ENCODE measurements at places on chromosomes 7 and 10.

GRCh38 chr10:74093530-74094164, 57.0 kb downstream of the AP3M1 start:
- DNase-seq = no peak

DNA sequence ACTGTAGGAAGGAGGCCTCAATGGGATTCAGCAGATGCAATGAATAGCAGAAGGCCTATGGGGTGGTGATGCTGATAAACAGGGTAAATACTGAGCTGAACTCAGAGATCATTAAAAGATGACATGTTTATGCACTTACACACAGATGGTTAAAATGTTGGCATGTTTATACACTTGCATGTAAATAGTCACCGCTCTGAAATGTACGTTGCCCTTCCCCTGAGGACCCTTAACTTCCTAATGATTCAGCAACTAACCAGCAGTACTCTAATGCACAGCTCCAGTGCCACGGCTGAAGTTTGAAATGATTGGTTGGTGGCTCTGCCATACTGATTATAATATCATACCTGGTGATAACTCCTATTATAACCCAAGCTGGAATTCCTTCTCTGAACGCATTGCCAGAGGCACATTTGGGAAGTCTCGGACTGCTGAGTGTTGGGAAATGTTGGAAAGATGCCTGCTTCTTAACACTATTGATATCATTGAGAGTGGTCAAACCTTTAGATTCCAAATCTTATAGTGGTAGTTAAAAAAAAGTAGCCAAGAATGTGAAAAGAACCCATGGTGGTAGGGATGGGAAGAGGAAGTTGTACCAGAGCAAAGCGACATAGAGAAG, 3.7 kb upstream of the CAV1 start:
- DNase-seq = no peak

GRCh38 chr10:97365761-97366351, 31.3 kb upstream of the FRAT2 start:
- no peak for DNase-seq

DNA sequence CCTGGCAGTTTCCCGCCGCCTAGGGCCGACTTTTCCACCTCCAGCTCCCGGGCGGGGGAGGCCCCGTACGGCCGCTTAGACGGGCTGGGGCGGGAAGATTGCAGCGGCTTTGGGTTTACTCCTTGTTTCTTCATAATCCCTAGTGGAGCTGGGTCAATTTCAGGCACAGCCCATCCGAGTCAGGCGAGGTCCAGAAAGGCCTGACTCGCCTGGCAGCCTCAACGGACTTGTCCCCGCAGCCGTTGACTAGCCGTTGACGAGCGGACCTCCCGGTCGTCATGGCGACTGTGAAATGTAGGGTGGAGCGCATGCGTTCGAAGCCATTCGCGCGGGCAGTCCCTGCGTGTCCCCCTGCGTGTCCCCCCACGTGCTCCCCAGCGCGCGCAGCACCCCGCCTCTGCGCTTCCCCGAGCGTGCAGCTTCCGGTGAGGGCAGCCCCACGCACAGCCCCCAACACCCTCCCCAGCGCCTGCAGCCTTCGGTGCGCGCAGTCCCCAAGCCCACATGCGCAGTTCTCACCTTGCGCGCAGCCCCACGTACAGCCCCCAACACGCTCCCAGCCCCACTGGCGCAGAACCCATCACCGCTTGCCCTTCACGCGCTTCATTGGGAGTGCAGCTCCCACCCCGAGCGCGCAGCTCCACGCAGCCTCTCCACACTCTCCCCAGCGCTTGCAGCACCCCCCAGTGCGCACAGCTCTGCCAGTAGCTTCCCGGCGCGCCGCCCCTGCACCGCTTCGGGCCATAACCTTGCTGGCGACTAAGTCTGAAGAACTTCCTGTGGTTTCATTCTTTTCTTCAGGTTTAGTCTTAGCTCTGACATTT, 67.8 kb downstream of the TBX20 start:
- DNase-seq = peak; percentile 2

DNA sequence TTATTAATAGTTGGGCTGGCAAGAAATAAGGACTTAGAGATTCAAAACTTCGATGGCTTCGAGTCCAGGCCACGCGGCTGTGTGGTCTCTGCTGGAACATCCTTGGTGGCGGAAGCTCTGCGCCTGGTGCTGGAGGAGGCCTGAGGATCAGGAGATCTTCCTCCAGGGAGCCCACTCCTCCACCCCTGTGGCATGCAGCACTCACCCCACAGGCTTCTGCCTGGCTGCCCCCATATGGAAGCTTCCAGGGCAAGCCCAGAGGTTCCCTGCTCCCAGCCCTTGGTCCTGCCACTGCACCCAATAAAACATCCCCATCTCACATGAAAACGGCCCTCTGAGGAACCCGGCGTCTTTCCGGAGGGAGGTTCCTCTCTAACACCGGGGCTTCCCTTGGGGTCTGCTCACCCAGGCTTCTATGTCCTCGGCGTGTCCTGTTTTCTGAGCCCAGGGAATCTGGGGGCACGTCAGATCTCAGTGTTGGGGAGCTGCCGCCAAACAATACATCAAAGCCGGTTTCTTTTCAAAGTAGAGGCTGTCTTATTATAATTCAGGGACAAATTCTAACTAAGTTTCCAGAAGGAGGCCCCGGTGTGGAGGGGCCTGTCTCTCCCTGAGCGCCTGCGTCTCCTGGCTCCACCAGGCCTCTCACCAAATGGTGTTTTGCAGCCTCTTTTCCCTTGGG, 32.4 kb downstream of the CALML3 start:
- DNase-seq = no peak

DNA sequence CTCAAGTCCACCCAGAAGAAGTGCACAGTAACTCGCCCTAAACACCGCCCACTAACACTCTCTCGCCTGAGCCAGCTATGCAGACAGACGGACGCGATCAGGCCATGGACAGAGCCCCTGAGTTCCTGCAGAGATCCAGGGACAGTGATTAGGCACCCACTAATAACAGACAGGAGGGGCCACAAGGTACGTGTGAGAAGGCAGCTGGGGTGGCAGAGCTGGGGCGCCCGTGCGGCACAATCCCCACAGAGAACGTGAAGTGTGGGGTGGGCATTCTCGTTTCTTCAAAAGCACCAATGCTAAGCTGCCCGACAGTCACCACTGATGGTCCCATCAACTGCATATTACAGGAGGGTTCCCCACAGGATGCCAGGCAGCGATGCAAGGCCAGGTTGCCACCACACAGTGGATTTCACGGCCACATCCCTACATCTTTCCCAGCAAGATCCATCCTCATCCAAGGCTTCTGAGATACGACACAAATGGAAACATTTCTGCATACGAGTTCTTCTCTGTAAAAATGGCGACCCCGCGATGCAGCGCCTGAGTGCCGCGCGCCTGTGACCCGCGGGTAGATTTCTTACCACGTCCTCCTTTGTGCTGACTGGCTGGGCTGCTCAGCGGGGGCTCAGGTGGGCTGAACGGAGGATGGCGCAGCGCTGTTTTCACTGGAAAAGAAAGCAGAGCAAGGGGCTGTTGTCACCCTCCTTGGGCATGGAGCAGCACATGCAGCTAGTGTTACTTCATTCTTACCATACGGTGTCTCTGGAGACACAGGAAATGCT, 237.5 kb downstream of the TNS3 start:
- no peak for DNase-seq

DNA sequence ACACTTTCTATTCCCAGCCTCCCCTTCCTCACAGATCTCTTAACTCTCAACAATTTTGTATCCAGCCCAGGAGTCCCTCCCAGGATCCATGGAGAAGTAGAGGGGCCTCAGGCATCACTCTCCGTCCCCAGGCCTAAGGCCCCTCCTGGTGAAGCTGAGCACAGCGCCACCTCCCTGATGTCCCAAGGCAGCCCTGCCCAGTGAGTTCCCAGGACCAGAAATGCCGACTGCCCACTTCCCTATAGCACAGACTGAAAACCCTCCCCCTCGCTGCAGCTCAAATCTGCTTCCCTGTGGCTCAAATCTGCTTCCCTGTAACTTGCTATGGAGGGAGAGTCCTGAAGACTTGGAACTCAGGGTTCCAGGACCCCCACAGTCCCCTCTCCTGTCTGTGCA, 35.6 kb downstream of the YKT6 start:
- DNase-seq = no peak

GRCh38 chr10:62031507-62031906, 130.0 kb downstream of the ARID5B start:
- no peak for DNase-seq

- DNase-seq = no peak
Observed at GRCh38 chr10:51638211-51638610, 61.2 kb downstream of the CSTF2T start.

DNA sequence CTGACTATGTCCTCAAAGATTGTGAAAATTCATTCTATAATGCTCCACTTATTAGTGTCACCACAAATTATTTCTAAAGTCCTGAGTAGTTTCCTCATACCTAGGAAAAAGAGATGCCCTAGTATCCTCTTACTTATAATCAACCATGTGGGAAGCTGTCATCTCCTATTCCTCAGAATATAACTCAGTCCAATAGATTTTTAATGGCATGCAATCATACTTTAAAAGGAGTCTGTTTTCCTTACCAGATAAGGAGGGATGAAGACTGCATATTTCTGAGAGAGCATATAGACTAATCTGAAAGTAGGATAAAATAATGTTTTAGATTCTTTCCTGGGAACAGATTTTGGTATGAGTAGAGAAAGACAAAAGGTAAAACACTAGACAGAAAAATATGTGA, 727.7 kb upstream of the GRM3 start:
- DNase-seq = no peak

GRCh38 chr10:67520924-67521520, 175.0 kb downstream of the CTNNA3 start:
- DNase-seq = peak; percentile 54

DNA sequence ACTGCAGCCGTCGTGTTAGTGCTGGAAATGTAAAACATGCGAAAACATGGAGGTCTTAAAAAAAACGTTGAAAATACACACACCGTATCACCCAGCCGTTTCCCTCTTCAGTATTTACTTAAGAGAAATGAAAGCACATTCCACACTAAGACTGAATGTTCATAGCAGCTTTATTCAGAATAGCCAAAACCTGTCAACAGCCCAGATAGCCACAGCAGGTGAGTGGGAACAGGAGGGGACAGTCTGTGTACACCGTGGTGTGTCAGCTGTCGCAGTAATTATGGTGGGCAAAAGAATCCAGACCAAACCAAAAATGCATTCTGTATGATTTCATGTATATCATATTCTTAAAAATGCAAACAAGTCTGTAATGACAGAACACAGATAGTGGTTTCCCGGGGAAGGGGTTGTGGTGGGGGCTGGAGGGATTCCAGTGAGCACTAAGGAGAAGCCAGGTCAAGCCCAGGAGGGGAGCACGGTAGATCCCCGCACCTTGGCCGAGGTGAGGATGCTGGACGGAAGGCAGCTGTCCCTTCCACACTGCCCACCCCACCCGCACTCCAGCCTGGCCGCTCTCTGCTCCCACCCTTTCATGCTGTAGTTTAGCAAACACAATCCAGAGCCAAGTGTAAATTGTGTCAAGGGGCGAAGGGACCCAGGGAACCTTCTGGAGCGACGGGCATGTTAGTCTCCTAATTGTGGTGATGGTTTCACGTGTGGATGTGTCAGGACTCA, 123.6 kb downstream of the NKX6-2 start:
- DNase-seq = no peak

DNA sequence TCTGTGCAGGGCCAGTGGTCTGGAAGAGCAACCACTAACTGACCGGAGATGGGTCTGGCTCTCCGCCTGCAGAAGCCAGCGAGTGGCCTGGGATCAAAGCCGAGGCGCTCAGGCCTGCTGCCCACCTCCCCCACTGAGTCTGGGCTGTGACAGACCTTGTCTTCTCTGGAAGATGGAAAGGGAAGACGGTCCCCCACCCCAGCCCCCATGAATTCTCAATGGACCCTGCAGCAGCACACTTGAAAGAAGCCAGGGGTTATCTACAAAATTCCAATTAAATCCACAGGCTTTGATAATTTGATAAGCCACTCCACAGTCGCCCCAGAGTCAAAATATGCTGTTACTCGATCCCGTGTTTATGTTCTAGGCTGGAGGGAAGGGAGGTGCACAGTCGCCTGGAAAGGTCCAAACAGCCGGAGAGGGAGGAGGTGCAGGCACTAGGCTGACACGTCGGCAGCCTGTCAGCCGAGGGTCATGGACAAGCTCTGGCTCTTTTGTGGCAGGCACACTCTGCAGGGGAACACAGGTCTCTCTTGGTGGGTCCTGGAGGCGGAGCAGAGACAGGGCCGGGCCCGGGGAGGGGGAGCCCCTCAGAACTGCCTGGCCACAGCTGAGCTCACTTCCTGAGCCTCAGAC, 134.9 kb downstream of the SH3PXD2A start:
- no peak for DNase-seq

DNA sequence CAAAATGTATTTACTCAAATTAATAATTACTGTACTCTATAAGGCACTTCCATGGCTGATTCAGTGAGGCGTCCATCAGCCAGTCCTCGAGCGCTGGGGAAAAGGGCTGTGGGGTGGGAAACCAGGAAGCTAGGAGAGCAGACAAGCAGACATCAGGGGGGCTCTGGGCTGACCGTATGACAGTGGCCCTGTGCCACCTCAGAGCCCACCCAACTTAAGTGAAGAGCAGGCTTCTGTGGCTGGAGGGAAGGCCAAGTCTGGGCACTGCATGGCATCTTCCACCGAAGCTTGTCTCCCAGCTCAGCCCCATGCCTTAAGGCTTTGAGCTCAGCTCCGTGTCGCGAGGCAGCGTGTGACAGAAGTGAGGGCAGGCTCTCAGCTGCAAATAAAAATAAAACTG, 464.5 kb upstream of the ZMIZ1 start:
- DNase-seq = no peak

DNA sequence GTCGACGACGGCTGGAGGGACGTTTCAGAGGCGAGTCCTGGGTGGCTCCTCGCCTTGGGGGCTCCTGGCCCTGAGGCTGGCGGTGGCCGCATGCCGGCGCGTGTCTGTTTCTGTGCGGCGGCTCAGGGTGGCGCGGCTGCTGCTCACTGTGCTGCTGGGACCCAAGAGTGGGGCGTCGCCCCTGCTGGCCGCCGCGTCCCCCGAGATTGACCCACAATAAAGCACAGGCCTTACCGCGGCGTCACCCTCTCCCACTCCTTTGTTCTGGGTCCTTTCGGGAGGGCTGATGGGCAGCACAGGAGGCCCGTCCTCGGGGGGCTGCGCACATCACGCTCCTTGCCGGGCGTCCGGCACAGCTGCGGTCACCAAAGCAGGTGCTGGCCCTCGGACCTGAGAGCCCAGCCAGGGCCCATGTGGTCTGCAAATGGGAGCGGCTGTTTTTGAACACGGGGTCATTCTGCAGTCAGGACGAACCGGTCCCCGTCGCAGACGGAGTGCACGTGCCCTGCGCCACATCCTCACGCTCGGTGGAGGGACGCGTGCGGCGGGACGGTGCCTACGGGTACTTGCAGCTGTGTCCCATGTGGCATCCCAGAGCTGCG, 19.2 kb downstream of the GET4 start:
- DNase-seq = no peak

DNA sequence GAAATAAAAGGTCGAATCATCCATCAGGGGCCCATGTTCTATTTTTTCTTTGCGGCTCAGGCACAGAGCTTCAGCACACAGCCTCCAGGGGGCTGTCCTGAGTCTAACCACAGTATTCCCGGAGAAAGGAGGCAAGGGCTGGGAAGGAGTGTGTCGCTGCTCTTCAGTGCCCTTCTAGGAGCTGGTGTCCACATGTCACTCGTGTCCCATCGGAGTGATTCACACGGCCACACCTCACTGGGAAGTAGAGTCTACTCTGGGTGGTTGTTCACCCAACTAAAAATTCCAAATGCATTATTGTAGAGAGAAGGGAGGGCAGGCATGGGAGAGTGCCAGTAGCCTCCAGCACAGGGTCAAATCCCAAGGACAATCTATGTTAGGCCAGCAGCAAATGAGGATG, 114.8 kb upstream of the LANCL2 start:
- DNase-seq = no peak

Measured in activated CD4-positive, alpha-beta T cell treated with anti-CD3 and anti-CD28 coated beads, Interleukin-2, Interleukin-4, amounts not matched to agents 100 ng/mL and 50 ng/mL, durations not matched to agents 16 hours and 8 hours (primary cell).